Activated gamma-delta T cell treated with anti-CD3 and anti-CD28 coated beads, Interleukin-2, amount 50 U/mL, for 16 hours (primary cell): ENCODE measurements at places on chromosomes 1 and 21.
A peak's percentile ranks its signal among the peaks of the same experiment; 100 is the strongest.

DNA sequence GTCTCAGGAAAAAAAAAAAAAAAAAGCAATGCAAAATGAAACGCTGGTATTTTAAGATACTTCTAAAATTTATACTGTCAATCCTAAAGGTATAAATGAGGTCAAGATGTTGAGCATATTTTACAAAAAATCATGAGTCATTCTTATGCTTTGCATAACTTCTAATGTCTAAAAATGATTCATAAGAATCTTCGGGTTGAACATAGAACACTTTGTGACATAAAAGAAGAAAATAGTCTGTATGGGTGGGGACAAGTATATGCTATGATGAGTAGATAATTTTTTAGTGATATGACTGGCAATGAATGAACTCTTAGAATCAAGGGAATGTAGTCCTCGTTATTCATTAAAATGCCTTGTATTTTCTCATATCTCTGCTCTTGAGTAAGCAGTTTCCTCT, 416.9 kb upstream of the USP24 start:
- DNase-seq, result no peak

- no peak for DNase-seq
Observed at GRCh38 chr1:163864207-163864606, 542.5 kb downstream of the NUF2 start.

DNA sequence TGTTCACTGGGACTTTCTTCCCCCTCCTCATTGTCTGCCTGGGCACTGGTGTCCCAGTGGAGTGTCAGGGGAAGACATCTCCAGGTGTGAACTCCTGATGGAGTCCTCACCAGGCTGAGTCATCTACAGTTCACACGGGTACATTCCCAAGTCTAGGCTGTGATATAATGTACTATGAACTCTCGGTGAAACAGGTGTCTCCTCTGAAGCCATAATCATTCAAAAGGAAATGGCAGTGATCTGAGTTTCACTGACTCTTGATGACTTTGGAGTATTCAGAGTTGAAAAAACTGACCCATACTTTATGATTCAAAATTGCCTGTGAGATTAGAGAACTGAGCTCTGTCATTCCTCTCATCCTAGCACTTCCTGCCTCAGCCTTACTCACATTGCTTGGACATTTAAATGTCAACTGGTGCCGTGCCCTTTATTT, 9.1 kb downstream of the LAMC2 start:
- DNase-seq, result no peak

GRCh38 chr21:28910280-28910887, 82.3 kb downstream of the LTN1 start:
- DNase-seq, result no peak

DNA sequence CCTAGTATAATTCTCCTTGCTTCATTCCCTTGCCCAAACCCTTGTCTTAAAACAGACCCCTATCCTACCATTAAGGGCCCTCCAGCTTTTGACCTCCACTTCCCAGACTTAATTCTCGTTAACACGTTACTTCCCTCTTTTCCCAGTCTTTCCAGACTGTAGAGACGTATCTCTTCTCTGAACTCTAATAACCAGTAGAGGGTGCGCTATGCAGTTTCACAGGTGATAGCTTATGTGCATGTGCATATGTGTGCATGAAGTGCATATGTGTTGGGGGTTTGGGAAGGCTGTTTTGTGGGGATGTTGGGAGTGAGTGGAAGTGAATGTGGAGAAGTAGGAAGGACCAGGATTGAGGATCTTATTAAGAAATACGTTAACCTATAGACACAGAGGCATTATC, 78.1 kb upstream of the CCDC190 start:
- no peak for DNase-seq

DNA sequence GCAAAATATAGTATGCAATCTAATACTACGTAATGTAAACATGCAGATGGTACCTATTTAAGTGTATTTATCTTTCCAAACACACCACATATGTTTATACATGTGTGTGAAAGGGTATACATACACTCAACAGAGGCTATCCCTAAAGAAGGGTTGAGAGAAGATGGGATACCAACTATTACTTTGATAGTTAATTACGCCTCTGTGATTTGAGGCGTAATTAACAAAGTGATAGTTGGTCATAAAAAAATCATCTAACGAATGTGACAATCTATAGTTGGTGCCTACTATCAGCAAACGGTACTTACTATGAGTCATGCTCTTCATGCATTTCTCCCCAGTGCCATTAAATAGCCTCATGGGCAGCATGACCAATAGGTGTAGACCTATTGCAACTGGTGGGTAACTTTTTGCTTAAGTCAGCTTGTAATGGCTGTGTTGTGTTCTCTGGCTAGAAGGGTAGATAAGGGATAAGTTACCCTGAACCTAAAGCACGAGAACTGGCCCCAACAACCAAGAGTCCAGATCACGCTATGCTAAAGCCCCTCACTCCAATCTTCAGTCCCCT, 15.3 kb downstream of the RCAN1 start:
- no peak for DNase-seq

- no peak for DNase-seq
Observed at GRCh38 chr1:179779645-179780272, 36.7 kb downstream of the FAM163A start.

- no peak for DNase-seq
Observed at GRCh38 chr1:229437443-229437842, 3.5 kb upstream of the ACTA1 start.

- no peak for DNase-seq
Observed at GRCh38 chr1:20100632-20101355, 18.5 kb downstream of the PLA2G2D start.

GRCh38 chr1:54348700-54349021, 57.5 kb downstream of the SSBP3 start:
- no peak for DNase-seq

DNA sequence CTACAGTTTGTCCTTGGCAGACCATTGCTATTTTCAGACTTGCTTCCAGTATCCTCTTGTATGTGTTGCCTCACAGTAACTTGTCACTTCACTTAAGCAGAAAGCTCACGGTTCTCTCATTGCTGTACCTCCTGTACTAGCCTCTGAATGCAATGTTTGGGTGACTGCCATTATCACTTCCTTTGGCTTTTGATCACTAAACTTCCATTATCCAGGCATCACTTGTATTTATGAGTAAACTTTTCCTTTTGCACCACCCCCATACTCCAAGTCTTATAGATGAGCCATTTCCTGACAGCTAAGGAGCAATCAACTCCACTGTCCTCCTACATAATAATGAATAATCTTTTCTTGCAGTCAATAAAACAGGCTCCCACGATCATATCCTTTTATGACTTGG, 255.3 kb downstream of the PDE4B start:
- no peak for DNase-seq

DNA sequence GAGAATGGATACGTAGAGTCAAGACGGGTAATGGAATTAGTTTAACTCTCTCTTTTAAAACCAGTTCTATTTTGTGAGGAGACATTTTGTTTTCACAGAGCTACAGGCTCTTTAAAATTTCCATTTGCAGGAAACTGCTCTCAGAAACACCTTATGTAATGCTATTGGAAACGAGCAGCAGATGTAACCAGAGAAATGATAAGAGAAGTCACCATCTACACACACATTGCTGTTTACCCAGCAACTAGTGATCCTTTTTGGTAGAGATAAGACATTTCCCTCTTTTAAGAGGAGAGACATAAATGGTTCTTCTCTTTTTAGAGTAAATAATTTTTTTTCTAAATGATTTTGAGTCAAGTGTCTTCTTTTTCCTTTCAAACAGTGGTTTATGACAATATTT, 80.6 kb downstream of the KCTD3 start:
- no peak for DNase-seq

DNA sequence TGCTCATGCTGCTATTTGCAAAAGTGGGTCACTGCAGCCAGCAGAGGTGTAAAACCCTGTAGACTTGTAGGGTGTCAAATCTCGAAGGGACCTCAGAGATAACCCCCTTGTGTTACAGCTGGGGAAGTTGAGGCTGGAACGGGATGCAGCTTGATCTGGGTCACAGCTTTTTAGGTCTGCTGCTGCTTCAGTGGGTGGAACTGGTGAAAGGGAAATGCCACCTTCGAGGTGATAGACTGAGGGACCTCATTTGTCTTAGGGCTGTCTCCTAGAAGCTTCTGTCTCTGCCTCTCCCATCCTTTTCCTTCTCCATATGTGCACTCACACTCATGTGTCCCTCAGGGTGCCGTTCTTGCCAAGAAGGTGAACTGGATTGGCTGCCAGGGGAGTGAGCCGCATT, 35.4 kb downstream of the QSOX1 start:
- no peak for DNase-seq

DNA sequence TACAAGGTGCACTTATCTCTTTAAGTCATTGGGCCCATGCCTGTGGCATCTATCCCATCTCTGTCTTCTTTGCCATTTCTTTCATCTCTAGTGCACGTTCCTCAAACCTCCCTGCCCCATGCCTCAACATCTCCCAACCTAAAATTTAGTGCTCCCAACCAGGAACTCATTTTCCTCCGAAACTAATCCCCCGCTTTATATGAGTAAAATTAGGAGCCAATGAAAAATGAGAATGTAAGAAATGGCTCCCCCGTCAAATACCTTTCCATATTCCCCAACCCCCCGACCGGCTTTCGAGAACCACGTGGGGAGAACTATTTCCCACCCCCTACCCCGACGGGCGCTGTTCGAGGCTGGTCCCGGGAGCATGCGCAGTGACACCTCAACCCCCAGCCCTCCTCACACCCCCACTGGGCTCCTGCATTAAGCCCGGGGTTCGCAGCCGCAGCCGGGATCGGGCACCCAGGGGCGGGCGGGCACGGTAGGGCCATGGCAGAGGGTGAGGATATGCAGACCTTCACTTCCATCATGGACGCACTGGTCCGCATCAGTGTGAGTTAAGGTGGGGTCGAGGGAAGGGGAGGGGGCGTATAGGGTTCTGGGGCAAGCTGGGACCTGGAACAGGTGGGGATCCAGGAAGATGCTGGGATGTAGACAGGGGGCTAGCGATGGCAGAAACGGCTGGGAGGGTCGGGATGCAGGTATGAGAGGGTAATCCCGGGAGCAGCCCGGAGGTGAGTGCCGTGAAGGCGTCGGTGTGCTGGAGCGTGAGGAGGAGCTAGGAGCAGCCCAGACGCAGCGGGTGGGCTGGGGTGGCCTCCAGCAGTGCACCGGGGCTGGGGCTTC, at the start of gene TRIM46:
TRIM46 (plus strand) TSS at position 372 of the 846 bp plus-strand sequence; CDS start at position 490, 118 bp downstream.
- peak; percentile 42 for DNase-seq

- no peak for DNase-seq
Observed at GRCh38 chr1:201970334-201971159, 11.9 kb upstream of the RNPEP start.

- DNase-seq, result no peak
Observed at GRCh38 chr1:230863449-230863848, 4.9 kb downstream of the C1orf198 start.

DNA sequence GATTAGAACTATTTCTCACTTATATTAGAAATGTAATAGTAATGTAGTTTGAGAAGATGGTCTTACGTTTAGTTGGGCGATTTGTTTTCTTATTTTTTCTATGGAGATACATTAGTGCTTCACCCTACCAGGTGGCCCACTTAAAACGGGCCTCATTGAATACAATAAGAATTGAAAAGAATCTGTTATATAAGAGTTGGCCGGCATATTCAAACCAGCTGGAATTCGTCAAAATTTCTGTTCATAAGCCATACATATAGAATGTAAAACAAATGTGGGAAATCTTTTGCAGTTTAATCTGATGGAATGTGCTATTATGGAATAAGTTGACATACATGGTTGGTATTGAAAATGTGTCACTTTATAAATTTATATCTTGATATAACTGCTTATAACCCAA, 96.4 kb upstream of the C1orf105 start:
- DNase-seq, result no peak

- DNase-seq, result no peak
Observed at GRCh38 chr1:210359255-210359654, 30.6 kb downstream of the HHAT start.

GRCh38 chr1:35215346-35215745, 22.4 kb upstream of the SFPQ start:
- DNase-seq, result no peak

DNA sequence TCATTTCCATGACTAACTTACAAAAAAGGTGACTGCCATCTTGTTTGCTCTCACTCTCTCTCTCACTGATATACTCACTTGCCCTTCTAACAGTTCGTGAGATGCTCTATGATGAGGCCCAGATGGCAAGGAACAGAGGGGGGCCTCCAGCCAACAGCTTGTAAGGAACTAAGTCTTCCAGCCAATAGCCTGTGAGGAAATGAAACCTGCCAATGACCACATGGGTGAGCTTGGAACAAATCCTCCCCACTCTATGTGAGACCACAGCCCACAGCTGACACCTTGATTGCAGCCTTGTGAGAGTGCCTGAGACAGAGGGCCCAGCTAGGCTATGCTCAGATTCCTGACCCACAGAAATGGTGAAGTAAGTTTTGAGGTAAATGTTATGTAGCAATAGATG, 153.7 kb downstream of the HHIPL2 start:
- no peak for DNase-seq

- no peak for DNase-seq
Observed at GRCh38 chr1:232211149-232211548, 418.8 kb downstream of the SIPA1L2 start.

DNA sequence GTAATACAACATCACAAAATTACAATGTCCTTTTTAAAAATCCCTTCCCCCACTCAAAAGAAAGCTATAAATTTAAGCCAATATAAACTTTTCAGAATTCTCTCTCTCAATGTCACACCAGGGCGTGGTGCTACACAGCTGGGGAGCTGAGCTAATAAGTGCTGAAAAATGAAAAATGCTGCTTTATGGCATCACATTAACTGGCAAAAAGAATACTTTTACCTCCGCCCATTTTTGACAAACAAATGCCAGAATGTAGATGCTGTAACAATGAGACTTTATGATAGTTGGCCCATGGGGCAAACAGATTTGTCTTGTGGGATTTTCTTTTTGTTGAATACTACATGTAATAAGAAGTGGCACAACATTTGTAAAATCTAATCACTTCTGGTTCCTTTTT, 12.7 kb upstream of the LYPLAL1 start:
- no peak for DNase-seq

- no peak for DNase-seq
Observed at GRCh38 chr1:152533327-152533938, 19.2 kb downstream of the CRCT1 start.

DNA sequence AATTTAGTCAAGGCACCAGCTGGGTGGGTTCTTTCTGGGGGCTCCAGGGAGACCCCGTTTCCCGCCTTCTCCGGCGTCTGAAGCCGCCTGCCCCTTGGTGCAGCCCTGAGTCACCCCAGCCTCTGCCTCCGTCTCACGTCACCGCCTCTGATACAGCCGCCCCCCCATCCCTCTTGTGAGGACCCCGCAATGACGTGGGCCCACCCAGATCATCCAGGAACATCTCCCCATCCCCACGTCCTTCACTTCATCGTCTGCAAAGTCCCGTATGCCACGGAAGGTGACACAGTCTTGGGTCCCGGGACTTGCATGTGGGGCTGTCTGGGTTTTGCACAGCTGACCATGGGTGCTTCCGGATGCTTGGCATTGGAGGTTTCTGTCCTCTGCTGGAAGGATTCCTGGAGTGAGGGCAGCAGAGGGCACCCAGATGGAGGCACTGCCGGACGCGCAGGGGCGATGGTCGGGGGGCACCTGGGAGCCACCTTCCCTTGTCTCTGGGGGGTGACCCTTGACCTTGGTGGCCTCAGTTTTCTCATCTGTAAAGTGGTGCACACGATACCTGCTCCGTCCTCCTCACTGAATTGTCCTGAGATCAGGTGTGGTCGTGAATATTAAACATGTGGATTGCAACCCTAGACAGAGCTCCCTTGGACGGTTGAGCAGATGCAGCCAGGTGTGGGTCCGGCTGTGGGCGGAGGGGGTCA, 58.8 kb downstream of the PRKCZ start:
- DNase-seq, result no peak
